ENCODE measurements at places on chromosomes 11 and 22. TPM values are rescaled to one million over a fixed set of nuclear protein-coding genes. Genes with fewer than 3 reads are reported as not detected.

DNA sequence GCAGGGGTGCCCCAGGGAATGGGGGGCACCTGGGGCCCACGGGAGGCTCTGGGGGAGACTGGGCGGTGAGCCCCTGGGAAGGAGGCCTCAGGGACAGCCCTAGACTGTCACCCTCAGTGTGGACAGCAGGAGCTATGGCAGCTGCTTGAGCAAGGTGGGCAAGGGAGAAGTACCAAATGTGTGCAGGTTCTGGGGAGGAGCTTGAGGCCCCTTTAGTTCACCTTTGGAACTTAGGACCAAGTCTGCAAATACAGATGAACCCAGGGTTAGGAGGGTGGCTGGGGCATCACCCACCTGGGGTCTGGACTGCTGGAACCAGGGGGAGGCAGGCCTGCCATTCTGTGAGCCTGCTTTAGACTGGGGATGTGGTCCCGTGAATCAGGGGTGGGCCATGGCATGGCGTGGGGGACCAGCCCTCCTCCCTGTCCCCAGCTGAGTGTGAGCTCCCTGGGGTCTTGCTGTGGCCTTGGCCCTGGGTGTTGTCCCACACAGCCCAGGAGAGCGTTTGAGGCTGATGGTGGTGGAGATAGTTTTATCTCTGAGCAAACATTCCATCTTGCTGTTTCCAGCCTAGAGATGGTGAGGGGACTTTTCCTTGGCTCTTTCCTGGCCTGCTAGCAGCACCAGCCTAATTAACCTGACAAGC lies 122.3 kb downstream of the KCNQ1 start:
- DNase-seq = no peak

Gene C1QTNF4
- total RNA-seq = 0.66 TPM

DNA sequence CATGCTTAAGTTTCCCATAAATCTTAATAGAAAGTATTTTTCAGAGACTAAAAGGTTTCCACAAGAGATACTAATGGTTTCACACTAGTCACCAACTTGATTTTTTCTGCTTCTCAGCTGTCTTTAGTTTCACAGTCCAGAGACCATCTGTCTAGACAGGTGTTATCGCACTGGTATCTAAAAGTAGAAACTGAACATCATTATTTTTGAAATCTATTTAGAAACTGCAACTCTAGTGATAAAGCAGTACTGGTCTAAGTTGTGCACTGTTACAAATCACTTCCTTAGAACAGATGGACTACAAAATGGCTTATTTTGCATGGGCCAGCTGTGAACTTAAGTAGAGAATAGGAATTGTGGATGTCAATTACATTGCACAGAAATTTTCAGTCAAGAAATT lies 78.0 kb downstream of the CNTN5 start:
- no peak for DNase-seq

DNA sequence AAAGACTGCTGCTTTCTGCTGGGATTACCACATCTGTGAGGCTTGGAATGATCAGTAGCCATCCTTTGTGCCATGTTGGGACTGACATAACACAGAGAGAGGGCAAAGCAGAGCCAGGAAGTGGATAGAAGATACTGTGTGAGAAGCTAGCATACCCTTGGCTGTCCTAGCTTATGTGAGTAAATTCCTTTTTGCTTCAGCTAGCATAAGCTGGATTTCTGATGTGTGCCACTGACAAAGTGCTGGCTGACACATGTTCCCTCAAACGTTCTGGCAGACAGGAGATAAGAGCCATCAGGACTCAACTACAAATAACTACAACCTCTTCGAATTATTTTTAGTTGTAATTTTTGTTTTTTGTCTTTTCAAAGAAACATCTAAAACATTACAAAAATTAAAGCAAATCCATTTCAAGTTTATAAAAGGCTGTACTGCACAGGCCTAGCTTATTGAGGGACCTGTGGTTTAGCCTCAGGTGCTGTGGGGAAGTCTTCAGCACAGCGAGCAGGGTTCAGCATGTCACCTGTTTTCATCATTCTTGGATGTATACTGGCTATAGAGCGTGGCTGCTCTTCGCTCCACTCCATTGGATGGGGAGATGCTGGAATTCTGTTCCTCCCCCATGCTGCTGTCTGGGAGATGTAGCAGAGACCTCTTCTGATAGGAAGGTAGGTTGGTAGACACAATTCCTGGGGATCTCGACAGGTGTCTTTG lies 120.9 kb downstream of the SWAP70 start:
- no peak for DNase-seq

DNA sequence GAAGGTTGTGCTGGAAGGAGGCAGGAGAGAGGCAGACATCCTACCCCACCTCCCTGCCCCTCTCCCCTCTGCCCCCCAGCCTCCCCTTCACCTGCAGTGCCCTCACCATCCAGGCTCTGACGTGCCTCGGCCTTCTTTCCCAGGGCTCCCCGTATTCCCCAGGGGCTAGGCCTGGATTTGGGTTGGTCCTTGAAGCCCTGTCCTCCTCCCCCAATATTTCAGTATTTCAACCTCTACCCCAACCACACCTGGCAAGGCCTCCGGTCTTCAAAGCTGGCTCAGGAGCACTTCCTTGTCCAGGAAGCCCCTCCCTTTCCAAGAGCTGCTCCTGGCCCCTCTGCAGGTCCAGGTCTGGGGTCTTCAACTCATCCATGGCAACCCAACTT lies 8.6 kb upstream of the PDE2A start:
- DNase-seq = no peak

Gene TRIM22
- total RNA-seq = 94.8 TPM

All from upper lobe of left lung (tissue), 6 donors.